GM23248 (cell line): ENCODE measurements at places on chromosomes 7 and 10. TPM values are rescaled to one million over a fixed set of nuclear protein-coding genes. Genes with fewer than 3 reads are reported as not detected.

Gene EVX1
- not detected in 2 replicates for polyA plus RNA-seq

Gene OR2A42
- 0.06 TPM in 1 of 2 replicates, not detected in the other for polyA plus RNA-seq

Gene C10orf62
- polyA plus RNA-seq, result not detected in 2 replicates

Gene MKI67
- 19.5 and 22.5 TPM in 2 replicates for polyA plus RNA-seq

Gene VKORC1L1
- polyA plus RNA-seq, result 20.0 and 21.7 TPM in 2 replicates

Gene GPRIN2
- polyA plus RNA-seq, result not detected in 2 replicates

Gene KCNIP2
- polyA plus RNA-seq, result 0.15 and 0.24 TPM in 2 replicates

Gene ANLN
- polyA plus RNA-seq, result 37.9 and 38.4 TPM in 2 replicates

Gene IFIT1
- 14.3 and 15.7 TPM in 2 replicates for polyA plus RNA-seq

DNA sequence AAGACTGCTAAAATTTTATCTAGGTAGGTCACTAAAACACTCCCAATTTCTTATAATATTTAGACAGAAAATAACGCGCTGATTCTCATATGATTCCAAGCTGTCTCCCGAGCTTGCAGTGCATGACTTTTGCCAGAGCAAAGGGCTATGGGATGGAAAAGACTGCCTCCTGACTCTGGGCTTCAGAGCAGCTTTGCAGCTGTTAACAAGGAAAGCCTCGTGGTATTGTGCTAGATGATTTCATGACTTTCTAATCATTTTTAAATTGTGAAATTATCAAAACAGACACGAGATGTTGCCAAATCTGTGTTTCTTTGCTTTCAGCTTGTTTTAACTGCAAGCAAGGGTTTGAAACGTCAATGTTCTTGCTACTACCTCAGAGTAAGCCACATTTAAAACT, 238.3 kb downstream of the AGMO start:
- DNase-seq, result peak; percentile 23

DNA sequence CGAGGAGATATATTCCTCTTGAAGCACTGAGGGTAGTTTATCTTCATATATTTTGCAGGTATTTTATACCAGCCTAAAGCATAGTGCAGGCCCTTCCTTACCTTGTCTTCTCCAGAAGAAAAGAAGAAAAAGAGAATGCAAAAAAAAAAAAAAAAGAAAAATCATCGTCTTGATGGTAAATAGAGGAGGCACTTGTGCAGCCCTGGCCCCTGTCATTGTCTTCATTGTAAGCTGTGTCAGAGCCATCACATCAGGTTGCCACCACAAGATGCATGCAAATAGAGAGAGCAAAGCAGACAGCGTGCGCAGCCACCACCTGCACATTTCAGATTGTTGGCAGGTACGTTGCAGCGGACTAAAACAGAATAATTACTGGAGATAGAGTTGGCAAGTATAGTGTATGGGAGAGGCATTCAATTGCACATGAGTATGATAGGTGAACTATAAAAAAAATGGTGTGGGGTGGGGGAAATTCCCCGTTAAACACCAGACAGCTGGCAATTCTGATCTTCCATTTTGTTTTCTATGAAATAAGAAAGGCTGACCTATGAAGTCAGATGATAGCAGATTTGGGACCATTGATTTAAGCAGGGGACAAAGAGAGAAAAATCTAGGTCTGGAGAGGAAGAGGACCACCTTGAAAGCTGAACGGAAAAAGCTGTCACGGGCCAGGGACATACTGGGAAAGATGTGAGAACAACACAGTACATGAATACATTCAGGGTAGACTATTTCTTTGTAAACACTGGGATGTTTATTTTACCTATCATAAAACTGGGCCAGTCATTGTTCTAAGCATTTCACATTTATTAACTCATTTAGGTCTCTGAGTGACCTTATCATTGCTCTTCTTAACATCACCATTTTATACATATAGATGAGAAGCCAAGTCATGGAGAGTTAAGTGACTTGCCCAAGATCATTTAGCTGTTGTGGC, 306.3 kb upstream of the SP8 start:
- DNase-seq, result no peak

DNA sequence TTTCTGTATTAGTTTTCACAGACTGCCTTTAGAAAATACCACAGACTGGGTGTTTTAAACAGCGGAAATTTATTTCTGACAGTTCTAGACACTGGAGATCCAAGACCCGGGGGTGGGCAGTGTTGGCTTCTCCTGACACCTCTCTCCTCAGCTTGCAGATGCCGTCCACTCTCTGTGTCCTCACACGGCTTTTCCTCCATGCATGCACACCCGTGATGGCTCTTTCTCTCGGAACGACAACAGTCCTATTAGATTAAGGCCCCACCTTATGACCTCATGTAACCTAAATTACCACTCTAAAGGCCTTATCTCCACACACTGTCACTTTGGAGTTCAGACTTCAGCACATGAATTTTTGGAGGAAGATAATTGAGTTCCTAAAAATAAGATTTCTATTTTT, 142.9 kb upstream of the VWC2 start:
- no peak for DNase-seq

DNA sequence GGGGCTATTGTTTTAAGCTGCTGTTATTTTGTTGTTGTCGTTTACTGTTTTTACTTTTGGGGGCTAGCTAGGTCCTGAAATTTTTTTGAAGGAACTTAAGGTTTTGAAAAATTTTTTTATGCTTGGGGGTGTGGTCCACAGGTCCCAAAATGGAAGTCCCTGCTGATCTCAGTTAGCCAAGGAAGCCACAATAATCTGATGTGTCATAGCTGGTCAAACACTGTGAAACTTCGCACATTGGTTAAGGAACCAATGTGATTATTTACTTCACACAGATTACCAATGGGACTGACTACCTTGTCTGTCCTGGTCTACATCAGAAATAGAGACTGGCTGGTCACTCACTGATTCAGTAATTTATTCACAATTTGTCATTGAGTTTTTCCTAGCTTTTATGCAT, 29.5 kb upstream of the HYCC1 start:
- DNase-seq, result peak; percentile 39

- DNase-seq, result peak; percentile 64
Measured at GRCh38 chr7:132276976-132277725, 299.1 kb downstream of the PLXNA4 start.

- no peak for DNase-seq
Measured at GRCh38 chr10:35573796-35574195, 31.3 kb upstream of the GJD4 start.

GRCh38 chr10:22816298-22816653, 101.9 kb upstream of the PIP4K2A start:
- DNase-seq, result peak; percentile 91

DNA sequence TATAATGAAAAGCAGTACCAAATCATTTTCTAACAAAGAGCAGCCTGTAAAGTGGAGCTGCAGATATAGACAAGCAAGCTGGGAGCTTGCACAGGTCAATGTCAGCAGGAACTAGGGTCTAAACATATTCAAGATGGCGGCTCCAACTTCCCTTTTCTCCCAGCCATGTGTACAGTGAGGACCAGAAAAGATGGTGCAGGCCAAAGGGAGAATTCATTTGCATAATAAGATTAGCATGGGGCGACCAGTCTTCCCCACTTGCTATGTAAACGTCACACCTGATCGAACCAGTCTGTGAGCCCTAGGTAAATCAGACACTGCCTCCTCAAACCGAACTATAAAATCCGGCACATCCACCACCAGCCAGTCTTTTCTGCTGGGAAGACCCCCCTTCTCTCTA, 4.4 kb upstream of the RAPGEF5 start:
- DNase-seq, result no peak

DNA sequence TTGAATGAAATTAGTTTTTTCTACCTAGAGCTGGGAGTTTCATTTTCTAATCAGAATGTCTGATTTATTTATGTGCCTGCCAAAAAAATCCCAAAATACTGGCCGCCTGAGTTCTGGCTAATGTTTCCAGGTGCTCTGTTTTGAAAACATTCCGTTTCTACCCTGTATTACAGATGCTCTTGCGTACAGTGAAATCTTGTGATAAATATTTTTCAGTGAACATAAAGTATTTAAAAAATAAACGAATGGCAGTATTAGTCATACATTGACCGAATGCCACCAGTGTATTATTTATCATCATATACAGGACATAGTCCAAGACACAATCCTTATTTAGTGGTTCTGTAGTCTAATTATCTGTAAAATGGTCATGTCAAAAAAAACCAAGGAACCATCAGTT, 102.8 kb downstream of the KAT6B start:
- DNase-seq, result peak; percentile 63

DNA sequence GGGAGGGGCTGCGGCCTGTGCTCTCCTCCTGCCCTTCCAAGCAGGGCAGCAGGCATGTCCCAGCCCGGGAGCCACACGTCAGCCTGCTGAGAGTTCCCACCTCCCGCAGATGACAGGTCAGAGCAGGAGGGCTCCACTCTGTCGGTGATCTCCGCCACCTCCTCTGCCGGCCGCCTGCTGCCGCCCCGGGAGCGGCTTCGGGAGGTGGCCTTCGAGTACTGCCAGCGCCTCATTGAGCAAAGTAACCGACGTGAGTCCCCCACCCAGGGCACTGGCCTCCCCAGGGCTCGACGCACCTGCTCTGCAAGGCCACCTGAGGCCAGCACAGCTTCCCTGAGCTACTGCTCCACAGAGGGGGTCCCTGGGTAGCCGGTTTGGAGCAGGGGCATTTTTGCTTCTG, 9.4 kb downstream of the AP5Z1 start:
- DNase-seq, result no peak

DNA sequence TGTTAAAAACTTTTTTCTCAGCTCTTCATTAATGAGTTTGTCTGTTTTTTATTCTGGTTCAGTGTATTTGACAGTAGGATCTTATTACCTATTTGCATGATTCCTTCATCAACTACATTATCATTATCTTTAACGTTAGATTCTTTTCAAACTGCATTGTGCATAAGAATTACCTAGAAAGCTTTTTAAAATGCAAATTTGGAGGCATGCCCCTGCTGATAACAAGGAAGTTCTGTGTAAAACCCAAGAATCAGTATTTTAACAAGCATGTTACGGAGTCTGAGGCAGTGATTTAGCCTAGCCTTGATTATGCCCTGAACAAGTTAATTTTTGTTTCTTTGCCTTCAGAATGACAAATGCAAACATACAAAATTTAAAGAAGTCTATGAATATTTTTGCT, 14.2 kb downstream of the AHR start:
- no peak for DNase-seq

GRCh38 chr7:84145892-84146291, 48.7 kb downstream of the SEMA3A start:
- DNase-seq, result no peak

DNA sequence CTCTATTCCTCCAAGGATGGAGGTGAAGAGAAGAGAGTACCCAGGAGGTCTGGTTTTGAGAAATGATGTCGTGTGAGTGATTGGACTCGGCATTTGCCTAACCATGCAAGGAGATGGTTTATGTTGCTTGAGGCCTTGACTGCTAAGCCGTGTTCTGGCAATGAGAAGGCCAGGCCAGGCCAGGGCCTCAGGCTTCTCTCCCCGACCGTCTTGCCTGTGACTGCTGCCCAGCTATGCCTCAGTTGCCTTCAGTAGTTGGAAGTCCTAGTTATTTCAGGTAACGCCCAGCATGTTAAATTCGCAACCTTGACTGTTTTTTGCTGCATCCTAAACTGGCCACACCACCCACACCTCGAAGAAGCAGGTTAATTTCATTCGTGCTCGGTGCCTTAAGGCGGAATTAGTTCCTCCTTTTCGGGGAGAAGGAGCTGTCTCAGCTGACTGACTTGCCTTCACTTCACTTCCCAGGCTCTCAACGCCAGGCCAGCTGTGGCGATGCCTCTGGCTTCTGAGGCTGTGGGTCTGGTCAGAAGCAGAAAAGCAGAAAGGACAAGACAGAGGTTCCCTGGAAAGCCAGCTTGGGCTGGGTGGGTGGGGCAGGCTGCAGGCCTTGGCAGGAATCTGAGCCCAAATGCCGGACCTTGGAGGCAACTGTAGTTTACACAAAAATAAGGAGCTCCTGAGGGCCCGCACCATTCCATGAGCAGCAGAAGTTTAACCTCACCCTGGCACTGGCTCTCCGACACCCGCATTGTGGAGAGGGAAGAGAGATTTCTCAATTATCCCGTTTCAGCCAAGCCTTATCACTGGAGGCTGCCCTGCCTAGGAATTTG, 61.9 kb upstream of the SAMD8 start:
- DNase-seq, result no peak

DNA sequence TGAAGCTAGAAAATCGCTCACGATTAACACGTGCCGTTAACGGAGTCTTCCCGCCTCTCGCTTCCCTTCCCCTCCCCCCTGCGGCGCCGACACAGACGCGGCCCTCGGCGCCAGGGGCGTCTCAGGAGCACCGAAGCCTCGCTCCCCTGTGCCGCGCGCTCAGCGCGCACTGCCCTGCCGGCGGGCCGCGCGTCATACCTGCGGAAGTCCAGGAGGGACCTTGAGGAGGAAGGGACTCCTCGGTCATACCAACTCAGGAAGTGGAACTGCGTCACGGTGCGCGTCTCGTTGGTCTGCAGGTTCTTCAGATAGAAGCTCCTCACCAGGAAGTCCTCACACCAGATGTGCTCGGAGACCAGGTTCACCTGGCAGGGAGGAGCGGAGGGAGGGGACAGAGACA, 239.6 kb downstream of the DNAJB6 start:
- no peak for DNase-seq

DNA sequence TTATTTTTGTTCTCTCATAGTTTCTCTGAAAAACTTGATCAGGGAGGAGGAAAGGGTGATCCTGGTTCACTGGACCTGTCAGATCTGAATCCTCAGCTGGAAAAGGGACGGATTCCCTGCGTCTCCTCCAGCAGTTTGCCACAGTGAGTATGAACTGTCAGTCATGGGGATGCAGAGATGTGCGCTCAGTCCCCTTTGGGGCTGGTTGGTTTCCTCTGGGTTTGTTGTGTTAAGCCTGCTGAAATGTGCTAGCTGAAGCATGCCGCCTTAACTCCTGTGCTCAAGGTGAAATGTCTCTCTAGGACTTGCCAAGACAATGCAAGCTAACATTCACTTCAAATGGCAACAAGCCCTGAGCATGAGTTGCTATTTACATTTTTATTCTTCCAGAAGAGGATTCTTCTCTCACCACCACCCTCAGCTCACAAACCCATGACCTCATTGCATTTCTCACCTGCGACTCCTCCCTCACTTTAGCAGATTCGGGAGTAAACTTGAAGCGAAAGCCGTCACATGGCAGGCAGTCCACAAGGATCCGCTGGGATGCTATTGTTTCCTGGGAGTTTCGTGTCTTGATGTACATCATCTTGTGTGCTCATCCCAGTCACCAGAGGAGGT, 192.9 kb upstream of the FZD8 start:
- no peak for DNase-seq

GRCh38 chr7:7790041-7790741, 71.8 kb upstream of the RPA3 start:
- no peak for DNase-seq

GRCh38 chr10:17561111-17561510, 56.1 kb downstream of the HACD1 start:
- DNase-seq, result peak; percentile 16
